NCI-H2029 (cell line): ENCODE measurements at places on chromosomes 4 and X.

DNA sequence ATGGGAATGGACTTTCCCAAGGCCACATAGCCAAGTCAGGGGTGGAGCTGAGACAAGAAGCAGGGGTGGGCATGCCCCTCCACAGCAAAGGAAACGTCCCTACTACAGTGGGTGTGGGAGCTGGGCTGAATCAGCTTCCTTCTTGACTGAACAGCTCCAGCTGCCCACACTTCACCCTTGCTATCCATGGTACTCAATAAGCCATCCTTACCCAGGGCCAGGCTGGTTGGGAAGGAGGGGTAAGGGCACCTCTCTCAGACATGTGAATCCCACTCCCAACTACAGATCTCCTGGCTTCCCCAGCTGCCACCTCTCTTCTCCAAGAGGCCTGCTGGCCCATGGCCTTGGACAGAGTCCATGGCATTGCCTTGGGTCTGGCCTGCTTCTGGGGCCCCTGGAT, 21.0 kb downstream of the LAS1L start:
- DNase-seq: no peak

GRCh38 chrX:126342859-126343258, 176.8 kb upstream of the DCAF12L2 start:
- DNase-seq: peak; percentile 53

- no peak for DNase-seq
These were observed 21.9 kb upstream of the ETDC start for GRCh38 chrX:135287266-135287823.

DNA sequence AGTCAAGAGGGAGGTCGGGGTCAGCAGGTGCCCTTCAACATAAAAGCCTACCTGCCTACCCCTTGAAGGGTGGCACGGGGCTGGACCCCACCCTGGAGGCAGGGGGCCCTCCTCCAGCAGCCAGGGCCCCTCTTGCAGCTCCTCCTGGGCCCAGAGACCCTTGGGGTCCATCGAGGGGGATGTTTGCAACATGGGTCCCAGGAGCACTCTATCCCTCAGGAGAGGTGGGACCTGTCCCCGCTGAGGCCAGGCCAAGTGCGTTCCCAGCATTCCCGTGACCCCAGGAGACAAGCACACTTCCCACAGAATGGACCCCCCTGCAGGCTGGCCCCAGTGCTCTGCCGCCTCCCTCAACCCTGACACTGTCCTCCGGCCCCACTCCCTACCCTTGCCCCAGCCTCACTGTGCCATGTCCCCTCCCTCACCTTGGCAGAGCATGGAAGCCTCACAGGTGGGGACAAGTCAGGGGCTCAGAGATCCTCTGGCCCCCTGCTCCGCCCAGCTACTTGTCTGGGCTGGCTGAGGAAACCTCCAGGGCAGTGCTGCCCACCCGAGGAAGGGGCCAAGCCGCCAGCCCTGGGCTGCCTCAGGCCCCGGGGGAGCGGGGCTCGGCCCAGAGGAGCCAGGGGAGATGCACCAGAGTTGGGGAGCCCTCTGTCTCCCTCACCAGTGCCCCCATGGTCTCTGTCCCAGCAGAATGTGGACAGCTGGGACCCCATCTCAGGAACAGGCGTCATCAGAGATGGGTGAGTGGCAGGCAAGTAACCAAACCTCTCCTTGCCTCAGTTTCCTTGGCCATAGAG, 2.2 kb downstream of the MXD4 start:
- DNase-seq: no peak

DNA sequence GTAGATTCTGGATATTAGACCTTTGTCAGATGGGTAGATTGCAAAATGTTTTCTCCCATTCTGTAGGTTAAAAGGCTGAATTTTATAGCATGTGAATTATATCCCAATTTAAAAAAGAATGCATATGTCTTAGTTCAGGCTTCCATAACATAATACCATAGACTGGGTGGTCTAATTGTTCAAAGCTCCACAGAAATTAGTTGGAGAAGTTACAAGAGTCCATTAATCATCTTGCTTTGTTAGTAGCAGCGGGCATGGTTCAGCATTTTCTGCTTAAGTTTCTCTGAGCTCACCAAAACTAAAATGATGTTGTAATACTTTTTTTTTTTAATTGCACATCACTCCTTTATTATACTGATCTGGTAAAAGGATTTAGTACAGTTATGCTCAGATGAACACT, 1.8 kb downstream of the PGAM4 start:
- DNase-seq: no peak

- DNase-seq: no peak
These were observed 103.4 kb downstream of the QRFPR start for GRCh38 chr4:121277194-121278105.

DNA sequence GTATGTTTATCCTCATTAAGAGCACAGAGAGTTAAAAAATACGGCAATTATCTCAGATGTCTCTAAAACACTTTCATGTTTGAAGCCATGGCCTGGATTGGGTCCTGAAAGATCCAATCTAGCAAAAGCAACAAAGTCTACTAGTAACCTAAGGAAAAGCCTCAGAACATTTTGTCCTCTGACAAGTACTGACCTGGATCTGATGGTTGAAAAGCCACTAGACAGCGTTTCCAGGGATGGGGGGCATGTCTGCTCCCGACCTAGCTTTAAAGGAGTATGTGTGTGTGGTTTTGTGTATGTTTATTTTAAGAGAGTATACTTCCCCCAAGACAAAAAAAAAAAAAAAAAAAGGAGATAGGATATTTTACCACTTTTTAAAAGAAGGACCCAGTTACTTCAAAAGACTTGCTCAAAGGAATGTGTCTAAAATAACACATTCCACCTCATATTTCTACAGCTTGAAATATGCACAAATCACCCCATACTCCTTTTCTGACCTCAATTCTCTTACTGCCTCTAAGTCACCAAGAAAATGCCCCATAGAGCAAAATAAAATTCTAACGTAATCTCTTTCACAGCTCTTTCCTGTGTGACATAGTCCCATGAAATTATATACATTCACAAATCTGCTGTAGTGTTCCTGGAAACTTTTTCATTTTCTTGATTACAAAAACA, 189.0 kb upstream of the TTC29 start:
- no peak for DNase-seq

DNA sequence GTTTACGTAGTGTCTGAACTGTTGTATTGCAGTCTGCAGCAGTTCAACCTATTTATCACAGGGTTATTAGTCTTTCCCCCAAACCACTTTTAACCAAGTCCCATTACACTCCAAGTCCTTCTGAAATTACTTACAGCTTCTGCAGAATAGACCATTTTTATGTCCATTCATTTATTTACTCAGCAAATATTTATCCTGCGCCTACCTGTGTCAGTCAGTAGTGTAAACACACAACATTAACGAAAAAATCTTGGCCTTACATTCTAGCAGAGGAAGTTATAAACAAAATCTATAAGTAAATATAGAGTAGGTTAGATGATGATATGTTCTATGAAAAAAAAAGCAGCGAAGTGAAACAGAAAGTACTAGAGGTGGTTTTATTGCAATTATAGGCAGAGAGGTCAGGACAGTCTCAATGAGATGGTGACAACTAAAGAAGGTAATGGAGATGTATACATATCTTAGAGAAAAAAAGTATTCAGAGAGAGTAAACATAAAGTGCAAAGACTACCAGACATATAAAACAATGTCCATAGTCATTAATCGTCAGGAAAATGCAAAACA, 534.7 kb downstream of the KCNIP4 start:
- peak; percentile 62 for DNase-seq
